ENCODE measurements at places on chromosomes 11 and 22.

DNA sequence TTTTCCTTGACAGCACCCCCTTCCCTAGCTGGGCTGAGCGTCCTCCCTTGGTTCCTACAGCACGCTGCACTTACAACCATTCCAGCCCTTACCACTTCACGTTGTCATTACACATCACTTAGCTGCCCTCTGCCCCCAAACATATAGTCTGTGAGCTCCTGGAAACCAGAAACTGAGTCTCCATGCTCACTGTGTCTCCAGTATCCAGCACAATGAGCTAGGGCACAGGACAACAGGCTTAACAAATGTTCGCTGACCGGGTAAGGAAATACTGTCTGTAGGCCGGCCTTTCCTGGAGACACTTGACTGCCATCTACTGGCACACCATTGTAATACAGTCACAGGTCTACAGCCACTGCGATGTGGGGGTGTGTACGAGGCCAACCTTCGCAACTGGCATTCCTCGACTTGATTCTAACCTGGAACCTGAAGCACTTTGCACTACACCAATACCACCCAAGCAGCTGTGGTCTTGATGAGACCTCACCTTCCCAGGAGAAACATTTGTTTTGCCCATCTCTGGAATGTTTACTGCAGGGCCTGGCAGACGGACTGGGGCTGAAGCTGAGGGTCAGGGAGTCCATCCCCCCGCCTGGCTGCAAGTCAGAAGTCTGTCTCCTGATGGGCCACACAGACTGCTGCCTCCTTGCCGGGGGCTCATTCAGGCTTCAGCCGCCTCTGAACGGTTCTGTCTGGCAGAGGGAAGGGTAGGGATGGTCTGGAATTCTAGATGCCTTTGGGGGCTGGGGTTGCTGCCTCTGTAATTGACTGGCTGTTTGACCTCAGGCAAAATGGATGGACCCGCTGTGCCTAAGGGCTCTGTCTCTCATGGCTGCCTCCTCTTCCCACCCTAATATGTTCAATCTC, 72.0 kb downstream of the SYN3 start:
- no peak for DNase-seq

- DNase-seq = no peak
Measured at GRCh38 chr22:46113910-46114517, 36.3 kb upstream of the PPARA start.

- DNase-seq = no peak
Measured at GRCh38 chr11:106996691-106997090, 21.6 kb downstream of the GUCY1A2 start.

GRCh38 chr11:42043312-42043711, 583.9 kb upstream of the LRRC4C start:
- DNase-seq = no peak

GRCh38 chr22:39994041-39994565, 651 bp upstream of the FAM83F start:
- DNase-seq = peak; percentile 47

GRCh38 chr11:114762408-114762807, 84.1 kb downstream of the NXPE2 start:
- no peak for DNase-seq

DNA sequence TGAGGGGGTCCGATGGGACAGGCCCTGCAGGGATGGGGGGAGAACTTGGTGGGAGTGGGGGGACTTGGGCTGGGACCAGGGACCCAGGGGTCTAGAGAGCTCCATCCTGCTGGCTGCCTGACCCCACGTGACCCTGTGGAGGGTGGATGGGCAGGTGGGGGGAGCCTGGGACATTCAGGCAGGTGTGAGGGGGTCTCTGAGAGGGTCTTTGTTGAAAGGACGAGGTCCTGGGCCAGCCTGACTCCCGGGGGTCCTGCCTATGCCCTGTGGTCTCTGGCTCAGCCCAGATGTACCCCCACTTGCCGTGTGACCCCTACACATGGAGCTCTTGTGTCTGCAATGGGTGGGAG, 7.5 kb downstream of the LRRC56 start:
- no peak for DNase-seq

DNA sequence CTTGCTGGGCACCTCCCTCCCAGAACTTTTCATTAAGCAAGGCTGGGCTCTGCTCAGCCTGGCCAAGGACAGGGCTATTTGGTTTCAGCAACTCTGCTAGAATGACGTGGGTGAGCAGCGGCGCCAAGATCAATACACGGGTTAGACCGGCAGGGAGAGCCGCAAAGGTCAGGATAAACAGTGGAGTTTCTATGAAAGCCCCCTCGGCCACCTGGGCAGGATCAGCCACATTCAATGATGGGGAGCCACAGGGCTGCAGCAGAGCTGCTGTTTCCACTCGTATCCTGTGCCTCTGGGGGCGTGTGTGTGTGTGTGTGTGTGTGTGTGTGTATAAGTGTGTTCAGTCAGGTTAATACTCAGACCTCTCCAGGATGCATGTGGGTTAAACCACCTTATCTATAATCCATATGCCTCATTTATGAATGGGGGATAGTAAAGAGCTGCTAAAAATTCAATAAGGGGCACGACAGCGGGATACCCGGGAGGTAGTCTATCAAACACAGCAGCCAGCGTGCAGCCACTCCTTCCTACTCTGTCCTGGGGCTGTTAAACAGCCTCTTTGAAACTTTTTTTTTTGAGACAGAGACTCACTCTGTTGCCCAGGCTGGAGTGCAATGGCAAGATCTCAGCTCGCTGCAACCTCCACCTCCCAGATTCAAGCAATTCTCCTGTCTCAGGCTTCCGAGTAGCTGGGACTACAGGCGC, 34.8 kb downstream of the MYH9 start:
- no peak for DNase-seq

GRCh38 chr22:48578138-48579042, 1249.3 kb downstream of the BRD1 start:
- no peak for DNase-seq

DNA sequence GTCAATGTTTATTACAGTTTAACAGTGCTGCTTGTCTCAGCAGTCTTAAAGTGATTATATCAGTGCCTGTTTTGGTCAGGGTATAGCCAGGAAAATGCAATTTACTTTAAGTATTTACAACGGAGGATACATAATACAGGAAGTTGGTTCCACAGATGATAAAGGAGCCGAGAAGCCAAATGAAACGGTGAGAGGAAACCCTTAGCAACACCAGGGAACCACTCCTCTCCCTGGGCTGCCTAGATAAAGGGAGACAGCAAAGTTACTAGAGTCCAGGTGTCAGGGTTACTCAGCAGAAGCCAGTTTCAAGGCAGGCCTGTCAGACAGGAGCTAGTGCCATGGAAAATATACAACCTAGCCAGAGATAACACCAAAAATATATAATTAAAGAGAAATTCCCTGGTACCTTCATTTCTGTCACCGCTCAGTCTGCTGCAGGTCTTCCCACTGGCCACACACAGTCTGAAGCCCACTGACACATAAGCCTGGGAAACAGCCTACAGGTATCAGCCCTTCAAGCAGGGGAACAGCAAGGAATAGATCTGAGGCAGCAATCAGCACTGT, 55.5 kb downstream of the FAM76B start:
- no peak for DNase-seq

- no peak for DNase-seq
Measured at GRCh38 chr11:9399466-9399865, 15.0 kb downstream of the IPO7 start.

DNA sequence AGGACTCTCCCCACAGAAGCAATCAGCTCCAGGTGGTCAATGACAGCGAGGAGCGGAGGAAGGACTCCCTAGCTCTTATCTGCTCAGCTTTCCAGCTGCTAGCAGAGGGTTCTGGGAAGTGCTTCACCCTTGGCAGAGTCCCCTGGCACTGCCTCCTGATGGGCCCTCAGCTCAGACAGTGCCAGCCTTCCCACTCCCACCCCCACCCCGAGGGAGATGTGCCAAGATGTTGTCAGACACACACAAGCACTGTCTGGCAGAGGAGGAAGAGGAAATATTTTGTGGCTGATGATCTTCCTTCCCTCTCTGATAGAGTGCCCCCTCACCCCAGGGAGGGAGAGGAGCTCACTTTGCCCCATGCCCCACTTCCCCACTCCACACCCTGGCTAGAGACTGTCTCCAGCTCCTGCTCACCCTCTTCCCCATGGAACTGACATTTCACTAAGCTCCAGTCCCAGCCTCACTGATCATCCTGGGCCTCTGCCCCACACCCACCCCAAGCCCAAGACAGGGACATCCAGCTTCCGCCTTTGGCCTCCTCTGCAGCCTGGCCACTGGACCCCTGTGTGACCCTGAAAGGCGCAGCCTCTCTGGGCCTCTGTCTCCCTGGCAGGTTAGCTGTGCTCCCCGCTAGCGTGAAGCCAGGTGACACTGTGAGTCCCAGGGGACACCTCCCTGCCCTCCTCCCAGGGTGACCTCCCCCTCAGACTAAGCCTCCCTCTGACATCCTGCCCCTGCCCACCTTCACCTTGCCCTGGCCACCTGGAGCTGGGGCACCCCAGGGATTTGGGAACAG, 44.5 kb downstream of the SLCO2B1 start:
- DNase-seq = no peak

GRCh38 chr11:77619576-77620198, 17.9 kb downstream of the CLNS1A start:
- no peak for DNase-seq

GRCh38 chr11:83044958-83045712, 26.6 kb downstream of the RAB30 start:
- no peak for DNase-seq

- no peak for DNase-seq
Measured at GRCh38 chr11:61671527-61671926, 8.7 kb upstream of the DAGLA start.

DNA sequence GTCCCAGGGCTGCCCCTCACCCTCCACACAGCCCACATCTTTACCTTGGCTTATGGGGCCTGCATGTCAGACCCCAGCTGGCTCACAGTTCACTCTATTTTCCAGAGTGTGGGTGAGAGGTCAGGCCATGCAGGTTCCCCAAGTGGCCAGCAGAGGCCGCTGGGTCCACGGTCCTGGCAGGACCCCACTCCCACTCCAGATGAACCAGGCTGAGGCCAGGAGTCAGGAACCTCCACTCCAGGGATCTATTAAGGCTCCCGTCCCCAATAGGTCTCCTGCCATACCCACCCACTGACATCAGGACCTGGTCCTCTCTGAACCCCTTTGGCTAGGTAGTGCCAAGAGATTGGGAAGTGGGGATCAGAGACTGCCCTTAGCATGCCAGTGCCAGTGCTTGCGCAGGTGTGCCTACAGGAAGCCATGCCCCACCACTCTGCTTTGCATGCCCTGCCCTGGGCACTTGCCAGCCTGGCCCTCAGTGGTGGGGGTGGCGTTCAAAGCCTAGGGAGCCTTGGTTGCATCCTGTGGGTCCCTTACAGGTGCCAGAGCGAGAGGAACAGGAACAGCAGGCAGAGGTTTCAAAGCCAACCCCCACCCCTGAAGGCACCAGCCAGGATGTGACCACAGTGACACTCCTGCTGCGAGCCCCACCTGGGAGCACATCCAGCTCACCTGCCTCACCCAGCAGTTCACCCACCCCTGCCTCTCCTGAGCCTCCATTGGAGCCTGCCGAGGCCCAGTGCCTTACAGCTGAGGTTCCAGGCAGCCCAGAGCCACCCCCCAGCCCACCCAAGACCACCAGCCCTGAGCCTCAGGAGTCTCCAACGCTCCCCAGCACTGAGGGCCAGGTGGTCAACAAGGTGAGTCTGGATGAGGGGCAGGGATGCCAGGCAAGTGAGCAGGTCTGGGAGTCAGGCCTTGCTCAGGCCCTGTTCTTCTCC, 8.3 kb downstream of the SMTN start:
- DNase-seq = no peak

DNA sequence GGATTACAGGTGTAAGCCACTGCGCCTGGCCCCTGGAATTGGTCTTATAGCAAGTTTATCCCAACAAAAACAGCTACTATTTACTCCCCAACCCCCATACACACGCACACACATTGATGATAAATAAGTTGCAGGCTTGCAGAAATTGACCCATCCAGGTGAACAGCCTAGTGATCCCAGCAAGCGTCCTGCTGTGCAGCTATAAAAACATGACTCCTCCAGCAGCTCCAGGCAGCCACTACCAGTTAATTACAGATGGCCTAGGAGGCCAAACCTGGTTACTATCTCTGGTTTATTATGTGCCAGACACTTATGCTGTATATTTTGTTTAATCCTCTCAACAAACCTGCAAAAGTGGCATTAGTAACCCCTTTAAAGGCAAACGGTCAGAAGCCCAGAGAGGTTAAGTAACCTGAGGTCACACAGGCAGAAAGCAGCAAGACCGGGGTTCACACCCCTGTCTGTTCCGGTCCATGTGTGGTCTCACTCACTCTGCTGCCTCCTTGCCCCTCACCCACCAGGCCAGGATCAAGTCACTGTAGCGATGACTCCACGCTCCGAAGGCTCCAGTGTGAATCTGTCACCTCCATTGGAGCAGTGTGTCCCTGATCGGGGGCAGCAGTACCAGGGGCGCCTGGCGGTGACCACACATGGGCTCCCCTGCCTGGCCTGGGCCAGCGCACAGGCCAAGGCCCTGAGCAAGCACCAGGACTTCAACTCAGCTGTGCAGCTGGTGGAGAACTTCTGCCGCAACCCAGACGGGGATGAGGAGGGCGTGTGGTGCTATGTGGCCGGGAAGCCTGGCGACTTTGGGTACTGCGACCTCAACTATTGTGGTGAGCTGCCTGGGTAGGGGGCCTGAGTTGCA, 6.6 kb downstream of the F2 start:
- DNase-seq = no peak

GRCh38 chr11:36295926-36296325, at the start of gene PRR5L:
PRR5L (plus strand) TSS chr11:36296288; CDS start chr11:36401122, 104,834 bp downstream.
- DNase-seq = no peak

GRCh38 chr11:38305682-38306081, 1707.6 kb upstream of the RAG2 start:
- DNase-seq = no peak

DNA sequence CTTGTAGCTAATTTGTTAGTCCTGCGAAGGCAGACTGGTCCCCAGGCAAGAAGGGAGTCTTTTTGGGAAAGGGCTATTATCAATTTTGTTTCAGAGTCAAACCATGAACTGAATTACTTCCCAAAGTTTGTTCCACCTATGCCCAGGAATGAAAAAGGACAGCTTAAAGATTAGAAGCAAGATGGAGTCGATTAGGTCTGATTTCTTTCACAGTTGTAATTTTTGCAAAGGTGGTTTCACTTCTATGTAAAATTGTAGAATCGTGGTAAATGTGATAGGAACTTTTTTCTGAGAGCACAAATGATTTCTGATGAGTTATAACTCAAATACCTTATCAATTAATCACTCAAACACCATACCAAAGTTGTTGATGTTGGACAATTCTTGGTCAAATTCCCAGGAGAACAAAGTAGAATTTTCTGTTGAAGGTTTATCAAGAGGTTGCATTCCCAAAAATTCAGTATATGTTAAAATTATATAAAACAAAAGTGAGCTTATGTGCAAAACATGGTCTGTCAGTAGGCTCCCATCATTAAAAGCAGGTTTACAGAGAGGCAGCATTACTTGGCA, 2.9 kb upstream of the CTSC start:
- no peak for DNase-seq

DNA sequence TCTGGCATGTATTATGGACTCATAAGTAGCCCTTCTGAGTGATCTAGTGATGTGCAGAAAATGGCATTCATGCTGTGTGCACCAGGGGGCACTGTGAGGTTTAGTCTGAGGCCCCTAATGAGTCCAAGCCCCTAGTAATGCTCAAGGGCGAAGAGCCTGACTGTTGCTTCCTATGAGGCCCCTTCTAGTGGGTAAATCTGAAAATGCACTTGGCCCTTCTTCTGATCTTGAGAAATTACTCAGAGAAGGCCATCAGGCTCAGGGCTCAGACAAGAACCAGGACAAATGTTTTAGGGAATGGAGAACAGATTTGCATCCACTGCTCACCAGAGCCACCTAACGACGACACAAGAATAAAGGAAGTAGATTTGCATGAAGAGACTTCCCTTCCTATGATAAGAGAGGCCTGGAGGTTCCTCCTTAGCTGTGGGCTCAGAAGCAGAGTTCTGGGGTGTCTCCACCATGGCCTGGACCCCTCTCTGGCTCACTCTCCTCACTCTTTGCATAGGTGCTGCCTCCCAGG, 75.8 kb downstream of the GGTLC2 start:
- no peak for DNase-seq

All from effector CD8-positive, alpha-beta T cell (primary cell).